Dermis microvascular lymphatic vessel endothelial cell (primary cell): ENCODE measurements at places on chromosomes 12 and 14. TPM values are rescaled to one million over a fixed set of nuclear protein-coding genes. Genes with fewer than 3 reads are reported as not detected.

- no peak for DNase-seq
These were observed 63.1 kb downstream of the C14orf132 start for GRCh38 chr14:96102081-96102856.

SPIC gene
- total RNA-seq: not detected in 2 replicates

DNA sequence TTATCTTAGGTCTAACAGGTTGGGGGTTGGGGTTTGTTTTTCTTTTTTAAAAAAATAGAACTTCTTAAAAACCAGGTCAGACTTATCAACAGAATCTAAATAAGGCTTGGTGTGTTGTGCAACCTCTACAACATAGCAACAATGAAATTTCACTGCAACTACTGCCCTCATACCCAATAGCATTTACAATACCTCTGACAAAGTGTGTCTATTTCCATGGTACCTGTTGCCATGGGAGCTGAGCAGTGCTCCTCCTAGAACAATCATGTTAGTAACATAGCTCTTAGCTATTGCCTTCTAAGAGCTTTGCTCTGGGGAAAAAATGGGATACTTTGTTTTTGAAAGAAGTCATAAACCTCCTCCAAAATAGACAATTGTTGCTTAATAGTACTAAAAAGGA lies 103.3 kb upstream of the CCDC175 start:
- DNase-seq: no peak

GRCh38 chr12:115388139-115388538 lies 704.2 kb upstream of the TBX3 start:
- no peak for DNase-seq

GRCh38 chr12:93896427-93896826 lies 219.3 kb downstream of the CRADD start:
- DNase-seq: no peak

DNA sequence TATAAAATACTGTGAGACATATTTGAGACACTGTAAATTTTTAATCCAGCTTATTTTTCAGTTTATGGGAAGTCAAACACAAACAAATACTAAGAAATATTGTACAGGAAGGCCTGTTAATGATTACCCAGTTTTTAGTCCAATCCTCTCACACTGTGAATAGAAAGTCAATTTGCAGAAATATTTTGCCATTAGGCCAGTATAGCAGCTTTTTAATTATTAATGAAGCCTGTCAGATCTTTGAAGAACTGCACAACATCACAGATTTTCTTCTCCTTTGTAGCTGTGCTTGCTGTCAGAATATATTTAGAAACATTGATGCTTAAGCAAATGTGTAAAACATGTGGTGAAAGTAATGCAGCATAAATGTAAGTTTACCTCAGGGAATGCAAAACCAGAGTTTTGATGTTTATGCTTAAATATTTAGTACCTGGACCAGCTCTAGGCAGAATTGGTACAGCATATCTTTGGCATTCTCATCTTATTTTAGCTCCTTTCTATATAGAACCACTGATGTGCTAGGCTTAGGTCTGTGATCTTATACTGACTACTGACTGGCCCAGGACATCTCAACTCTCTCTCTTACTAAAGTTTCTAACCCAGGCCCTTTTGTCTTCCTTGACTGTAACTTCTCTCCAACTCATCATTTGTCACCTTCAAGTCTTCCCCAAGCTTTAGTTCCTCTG lies 230.8 kb upstream of the NAV3 start:
- DNase-seq: no peak

PAH gene
- not detected in 2 replicates for total RNA-seq

DNA sequence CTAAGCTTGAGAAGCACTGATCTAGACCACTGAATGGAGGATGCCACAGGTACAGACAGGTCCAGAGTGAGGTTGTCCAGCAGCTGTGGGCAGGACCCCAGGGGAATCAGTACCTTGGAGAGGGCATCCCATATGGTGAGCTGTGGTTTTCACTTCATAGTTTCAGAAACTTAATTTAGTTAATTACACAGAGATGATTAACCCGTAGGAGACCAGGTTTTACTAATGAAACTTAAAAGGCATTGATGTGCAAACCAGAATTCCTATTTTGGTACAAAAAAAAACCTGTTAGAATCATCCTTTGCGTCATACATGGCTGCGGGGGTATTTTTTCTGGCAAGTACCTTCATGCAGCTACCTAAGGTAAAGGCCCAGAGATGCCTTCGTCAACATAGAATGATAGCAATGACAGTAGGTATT lies 159.3 kb downstream of the DACT1 start:
- no peak for DNase-seq

- no peak for DNase-seq
These were observed 32.7 kb upstream of the KRT77 start for GRCh38 chr12:52735816-52736632.

GRCh38 chr14:32256576-32256975 lies 53.5 kb upstream of the RNU6-8 start:
- no peak for DNase-seq

PLEKHD1 gene
- under 0.01 and 0.13 TPM in 2 replicates for total RNA-seq

KRT80 gene
- 0.13 and 0.39 TPM in 2 replicates for total RNA-seq

C14orf93 gene
- 4.1 and 4.4 TPM in 2 replicates for total RNA-seq

PRIMA1 gene
- total RNA-seq: not detected in 2 replicates

DNA sequence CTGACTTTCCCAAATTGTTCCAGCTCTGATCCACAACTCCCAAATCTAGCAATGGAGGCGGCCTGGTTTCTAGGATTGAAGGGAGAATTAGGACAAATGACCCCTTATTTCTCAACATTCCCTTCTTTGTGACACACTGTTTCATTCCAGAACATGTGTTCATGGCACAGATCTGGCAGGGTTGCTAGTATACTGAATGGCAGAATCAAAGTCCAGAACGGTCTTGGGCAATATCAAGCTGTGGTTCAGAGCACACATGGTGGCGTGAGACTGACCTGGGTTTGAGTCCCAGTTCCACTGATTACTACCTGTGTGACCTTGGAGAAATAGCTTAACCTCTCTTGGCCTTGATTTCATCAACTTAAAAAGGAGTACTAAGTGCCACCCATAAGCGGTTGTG lies 152.5 kb downstream of the SAMD4A start:
- no peak for DNase-seq

GRCh38 chr14:99163446-99163845 lies 108.6 kb downstream of the BCL11B start:
- no peak for DNase-seq

TMEM116 gene
- 3.0 and 4.3 TPM in 2 replicates for total RNA-seq
